ENCODE measurements at places on chromosomes 11 and 22. TPM values are rescaled to one million over a fixed set of nuclear protein-coding genes. Genes with fewer than 3 reads are reported as not detected.

The CELSR1 gene
- 29.1 TPM for total RNA-seq

The FGF3 gene
- not detected for total RNA-seq

The CBLIF gene
- total RNA-seq: not detected

The USH1C gene
- 0.92 TPM for total RNA-seq

The GTSE1 gene
- 35.3 TPM for total RNA-seq

Data from A549 treated with Hydrocortisone at 1 μM for 4 hours (cell line).